Liver (tissue), 10 donors: ENCODE measurements at places on chromosomes 5 and 9. TPM values are rescaled to one million over a fixed set of nuclear protein-coding genes. Genes with fewer than 3 reads are reported as not detected.

DNA sequence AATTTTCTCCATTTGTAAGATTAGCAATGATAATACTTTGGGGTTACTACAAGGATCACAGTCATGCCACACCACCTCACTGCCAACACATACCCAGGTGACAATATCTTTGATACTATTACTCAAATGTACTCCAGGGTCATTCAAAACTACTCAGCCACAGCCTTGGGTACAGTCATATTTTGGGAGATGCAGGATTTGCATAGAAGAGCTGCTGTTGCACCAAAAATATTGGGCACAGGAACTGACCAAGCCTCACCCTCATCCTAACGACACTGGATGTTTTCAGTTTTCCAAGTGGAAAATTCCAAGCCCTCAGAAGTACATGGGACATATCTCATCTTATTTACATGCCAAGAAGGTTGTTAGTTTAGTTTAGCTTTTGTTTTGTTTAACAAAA is 120.9 kb upstream of the C6 start:
- DNase-seq: no peak

Gene CDH18
- total RNA-seq: not detected

Gene TMEM252
- not detected for total RNA-seq

DNA sequence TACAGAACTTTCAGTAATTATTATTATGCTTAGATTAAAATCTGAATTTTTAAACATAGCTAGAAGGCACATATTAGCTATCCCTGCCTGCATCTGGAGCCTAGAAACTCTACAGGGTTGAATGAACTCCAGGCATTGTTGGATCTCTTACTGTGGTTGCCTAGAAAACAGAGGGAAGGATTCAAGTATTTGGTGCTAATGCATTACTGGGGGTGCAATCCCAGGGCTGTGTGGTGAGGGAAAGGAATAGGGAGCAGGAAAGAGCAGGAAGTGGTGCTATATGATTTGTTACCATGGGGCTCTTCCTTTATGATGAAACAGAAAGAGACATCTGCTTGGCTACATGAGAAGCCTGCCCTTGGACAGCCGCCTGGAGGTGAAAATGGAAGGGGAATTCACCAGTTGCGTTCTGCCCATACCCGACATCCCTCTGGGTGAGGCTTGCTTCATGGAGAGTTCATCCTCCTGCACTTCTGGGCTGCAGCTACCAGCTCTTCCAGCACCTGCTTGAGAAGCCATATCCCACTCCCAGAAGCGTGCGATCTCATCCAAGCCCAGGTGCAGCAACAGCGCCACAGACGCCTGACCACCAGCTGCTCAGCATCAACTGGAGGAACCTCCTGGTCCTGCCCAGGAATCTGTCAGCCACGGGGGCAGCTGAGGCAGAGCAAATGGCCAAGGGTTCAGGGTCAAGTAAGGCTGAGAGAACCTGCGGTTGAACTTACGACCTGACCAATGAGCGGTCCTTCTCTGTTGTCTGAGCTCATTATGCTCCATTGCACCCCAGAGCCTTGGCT is 362.8 kb downstream of the SEMA5A start:
- DNase-seq: no peak

GRCh38 chr5:170523142-170523551 is 19.3 kb downstream of the KCNIP1 start:
- DNase-seq: no peak

Gene TAF1L
- not detected for total RNA-seq

- DNase-seq: no peak
Observed at GRCh38 chr5:67816456-67816855, 399.1 kb upstream of the PIK3R1 start.

Gene IL3
- not detected for total RNA-seq

Gene LCNL1
- not detected for total RNA-seq

Gene SERF1A
- total RNA-seq: 1.7 TPM

DNA sequence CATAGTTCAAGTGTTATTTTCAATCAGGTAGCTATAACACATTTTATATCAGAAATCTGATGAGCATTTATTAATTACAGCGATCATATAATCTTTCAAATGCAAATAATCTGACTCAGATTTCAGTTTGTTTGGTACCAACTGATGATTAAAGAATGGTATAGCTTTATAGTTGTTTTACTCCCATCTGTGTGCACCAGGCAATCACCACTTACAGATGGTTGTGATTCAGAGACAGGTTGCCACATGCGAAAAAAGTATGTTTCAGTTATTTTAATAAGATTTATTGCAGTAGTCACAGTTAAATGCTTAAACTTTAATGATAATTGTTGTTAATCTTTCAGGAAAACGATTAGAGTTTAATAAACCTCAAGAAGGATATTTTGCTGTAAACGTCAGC is 155.1 kb upstream of the ARRDC3 start:
- no peak for DNase-seq

GRCh38 chr9:112754578-112754977 is 4.0 kb downstream of the SNX30 start:
- DNase-seq: no peak

DNA sequence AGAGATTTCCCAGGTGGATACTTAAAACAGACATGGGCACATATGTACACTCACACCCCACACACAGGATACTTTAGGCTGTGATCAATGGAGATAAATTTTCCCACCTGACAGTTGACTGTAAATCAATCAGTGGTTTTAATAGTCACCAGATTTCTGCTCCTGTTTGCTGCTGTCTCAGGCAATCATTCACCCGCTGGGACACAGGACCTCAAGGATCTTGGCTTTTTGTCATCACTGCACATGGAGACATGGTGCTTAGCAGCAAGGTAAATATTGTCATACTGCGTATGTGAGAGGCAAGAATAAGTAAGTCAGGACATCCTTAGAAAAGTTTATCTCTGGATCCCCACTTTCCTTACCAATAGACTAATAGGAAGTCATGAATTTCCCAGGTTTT is 60.8 kb upstream of the KLF9 start:
- no peak for DNase-seq

DNA sequence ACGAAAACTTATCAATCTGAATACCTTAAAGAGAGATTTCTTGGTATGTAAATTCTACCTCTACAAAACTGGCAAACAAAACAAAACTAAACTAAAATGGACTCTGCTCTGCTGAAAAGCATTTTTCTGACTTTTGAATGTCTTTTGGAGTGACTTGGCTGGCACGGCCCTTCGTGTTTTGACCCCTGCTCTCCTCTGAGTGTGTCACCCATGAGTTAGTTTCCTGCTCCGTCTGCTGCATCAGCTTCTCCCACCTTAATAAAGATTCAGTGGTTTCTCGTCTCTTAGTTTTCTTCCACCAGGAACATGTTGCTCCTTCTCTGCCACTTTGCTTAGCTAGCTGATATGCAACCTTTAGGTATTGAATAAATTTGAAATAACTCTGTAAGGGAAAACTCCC is 1084.0 kb upstream of the CDH18 start:
- no peak for DNase-seq

Gene INSL6
- not detected for total RNA-seq

- DNase-seq: no peak
Observed at GRCh38 chr5:2742921-2743679, 8.4 kb downstream of the IRX2 start.

DNA sequence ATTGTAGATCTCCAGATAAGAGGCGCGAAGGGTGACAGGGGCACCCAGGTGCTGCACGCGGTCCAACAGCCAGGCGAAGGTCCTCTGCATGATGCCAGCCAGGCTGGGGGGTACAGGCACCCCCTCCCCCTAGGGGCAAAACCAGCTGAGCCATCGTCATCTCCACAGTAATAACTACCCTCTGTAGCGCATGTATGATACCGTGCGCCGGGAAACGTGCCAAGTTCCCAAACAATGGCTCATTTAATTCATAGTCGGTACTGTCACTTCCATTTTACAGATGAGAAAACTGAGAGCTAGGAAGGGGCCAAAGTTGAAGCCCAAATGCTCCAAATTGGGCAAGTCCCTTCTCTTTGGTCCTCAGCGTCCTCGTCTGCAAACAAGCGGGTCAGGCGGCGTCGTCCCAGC is 1.5 kb downstream of the KIF12 start:
- no peak for DNase-seq

DNA sequence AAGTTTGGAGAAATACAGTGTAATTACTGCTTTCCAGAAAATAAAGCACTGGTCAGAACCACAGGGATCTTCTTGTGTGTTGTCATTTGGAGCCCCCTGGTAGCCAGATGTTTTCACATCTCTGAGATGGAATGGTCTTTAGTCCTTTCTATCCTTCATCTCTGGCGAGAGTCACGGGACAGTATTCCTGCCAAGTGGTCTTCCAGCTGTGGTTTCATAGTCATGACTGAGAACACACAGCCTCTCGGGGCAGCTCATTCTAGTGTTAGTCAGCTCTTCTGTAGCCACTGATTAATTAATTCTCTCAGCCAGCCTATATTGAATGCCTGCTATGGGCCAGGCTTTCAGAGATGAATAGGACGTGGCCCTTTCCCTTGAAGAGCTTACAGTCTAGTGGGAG is 34.1 kb downstream of the HMGXB3 start:
- no peak for DNase-seq

GRCh38 chr5:142073362-142073988 is 35.1 kb upstream of the NDFIP1 start:
- no peak for DNase-seq

Gene TAF11L5
- total RNA-seq: not detected

- DNase-seq: no peak
Observed at GRCh38 chr5:164326219-164326618, 820.8 kb downstream of the MAT2B start.

DNA sequence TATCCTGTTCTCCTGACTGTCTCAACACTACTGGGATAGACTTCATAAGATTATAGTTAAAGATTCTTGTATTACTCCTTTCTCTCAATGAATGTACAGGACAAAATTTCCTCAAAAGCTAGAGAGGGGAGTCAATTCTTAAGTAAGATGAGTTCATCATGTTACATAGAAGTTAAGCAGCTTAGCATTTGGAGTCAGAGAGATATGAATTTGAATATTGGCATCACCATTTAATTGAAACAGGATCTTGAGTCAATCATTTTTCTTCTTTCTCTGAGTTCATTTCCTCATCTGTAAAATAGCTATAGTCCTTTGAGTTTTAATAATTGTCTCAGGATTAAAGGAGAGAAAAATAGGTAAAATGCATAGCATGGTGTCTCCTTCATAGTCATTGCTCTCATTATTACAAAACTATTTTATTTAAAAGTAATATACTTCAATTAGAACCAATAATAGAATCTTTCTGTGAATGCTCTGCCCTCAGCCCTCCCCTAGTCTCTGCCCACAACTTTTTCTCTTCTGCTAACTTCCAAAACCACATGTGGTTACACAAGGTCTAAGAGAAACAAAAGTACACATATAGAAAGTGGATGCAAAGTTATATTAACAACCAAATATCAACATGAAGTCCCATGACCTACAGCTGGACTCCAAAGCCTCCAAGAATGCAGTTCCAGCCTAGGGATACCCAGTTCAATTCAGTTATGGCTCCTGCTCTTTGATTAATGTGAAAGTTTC is 265.6 kb downstream of the TLE1 start:
- DNase-seq: no peak

DNA sequence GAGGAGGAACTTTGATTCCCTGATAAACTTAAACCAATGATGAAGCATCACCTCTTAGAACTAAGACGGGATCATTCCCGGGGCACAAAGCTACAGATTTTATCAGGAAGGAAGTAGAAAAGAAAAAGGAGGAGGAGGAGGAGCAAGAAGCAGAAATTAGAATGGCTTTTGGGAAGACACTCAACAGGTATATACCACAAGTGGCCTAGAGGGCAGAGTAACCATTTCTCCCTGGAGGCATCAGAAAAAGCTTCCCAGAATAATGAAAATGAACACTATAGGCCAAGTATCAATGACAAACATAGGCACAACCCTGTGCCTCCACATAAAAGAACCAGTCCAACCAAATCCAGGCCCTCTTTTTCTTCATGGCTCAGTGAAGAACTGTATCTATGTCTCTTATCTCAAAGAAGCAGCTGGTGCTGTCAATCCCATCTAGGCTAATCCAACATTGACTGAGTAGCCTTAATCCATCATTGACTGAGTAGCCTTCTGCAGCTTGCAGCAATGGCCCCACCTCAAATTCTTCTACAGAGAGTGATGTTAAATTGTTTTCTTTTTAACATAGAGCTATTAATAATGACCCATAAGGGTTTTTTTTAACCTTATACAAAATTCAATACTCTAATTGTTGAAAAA is 178.8 kb upstream of the KIF2A start:
- DNase-seq: no peak

Gene PCDHB3
- 0.09 TPM for total RNA-seq

- DNase-seq: no peak
Observed at GRCh38 chr5:95102687-95103086, 182.2 kb downstream of the MCTP1 start.

DNA sequence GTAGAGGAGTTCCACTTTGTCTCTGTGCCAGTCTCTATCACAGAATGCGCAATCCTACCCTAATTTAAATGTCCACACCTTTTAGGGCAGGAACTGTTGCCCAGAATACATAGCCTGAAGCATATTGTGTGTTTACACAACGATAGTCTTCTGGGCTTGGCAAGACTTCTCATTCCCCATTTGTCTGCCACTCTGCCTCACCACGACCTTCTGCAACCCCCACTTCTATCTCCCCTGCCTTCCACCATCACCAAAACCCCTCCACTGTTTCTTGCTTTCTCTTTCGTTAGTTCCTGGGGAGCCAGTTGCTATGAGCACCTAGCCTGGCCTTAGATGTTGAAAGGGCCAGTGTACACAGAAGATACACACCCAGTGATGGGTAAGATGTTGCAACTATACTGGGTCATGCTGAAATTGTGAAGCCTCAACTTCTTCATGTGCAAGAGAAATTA is 883 bp upstream of the RNF145 start:
- DNase-seq: no peak

Gene CDHR2
- 21.8 TPM for total RNA-seq

Gene MAP3K1
- 10.1 TPM for total RNA-seq

GRCh38 chr9:121858788-121859187 is 207.4 kb downstream of the DAB2IP start:
- DNase-seq: no peak

- no peak for DNase-seq
Observed at GRCh38 chr9:101268426-101268825, 116.4 kb downstream of the BAAT start.

- DNase-seq: no peak
Observed at GRCh38 chr5:62432621-62433064, 20.1 kb downstream of the IPO11 start.

GRCh38 chr5:6681682-6682081 is 31.6 kb upstream of the TENT4A start:
- no peak for DNase-seq

Gene TLX3
- not detected for total RNA-seq

Gene TNFSF15
- total RNA-seq: 0.42 TPM

Gene SERINC5
- total RNA-seq: 82.3 TPM
